ENCODE measurements at places on chromosomes 11 and 22. TPM values are rescaled to one million over a fixed set of nuclear protein-coding genes. Genes with fewer than 3 reads are reported as not detected.

Gene SOX6
- 1.3 TPM for polyA plus RNA-seq

Gene TSPAN4
- polyA plus RNA-seq, result 122 TPM

Gene IL18
- polyA plus RNA-seq, result 5.5 TPM

Gene MDK
- 17.7 TPM for polyA plus RNA-seq

Gene SLC22A9
- not detected for polyA plus RNA-seq

Gene OR10A6
- polyA plus RNA-seq, result not detected

Gene NUDT22
- polyA plus RNA-seq, result 42.5 TPM
